Pulmonary artery endothelial cell (primary cell): ENCODE measurements at places on chromosomes 5 and 9. TPM values are rescaled to one million over a fixed set of nuclear protein-coding genes. Genes with fewer than 3 reads are reported as not detected.

- no peak for DNase-seq
These were observed 4.5 kb upstream of the SEMA6A start for GRCh38 chr5:116579144-116579543.

DNA sequence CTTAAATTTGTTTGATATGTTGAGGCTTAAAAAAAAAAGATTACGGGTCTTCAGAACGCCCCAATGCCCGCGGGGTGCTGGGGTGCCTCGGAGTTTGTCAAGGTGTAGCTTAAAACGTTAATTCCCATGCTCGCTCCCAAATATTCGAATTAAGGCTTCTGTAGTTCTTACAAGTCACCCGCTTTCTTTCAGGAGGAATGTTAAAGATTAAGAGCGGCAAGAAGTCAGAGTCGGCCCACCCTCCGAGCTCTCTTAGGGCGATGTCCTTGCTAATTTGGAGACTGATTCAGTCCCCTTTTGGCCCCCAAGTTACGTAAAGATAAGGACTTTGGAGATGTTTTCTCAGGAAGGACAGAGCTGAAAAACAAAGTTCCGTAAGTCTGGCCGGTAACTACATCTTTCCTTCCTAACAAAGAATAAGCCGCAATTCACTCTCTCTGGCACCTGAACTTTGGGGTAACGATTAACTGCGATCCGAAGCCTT lies 746 bp upstream of the NPM1 start:
- DNase-seq, result no peak

DNA sequence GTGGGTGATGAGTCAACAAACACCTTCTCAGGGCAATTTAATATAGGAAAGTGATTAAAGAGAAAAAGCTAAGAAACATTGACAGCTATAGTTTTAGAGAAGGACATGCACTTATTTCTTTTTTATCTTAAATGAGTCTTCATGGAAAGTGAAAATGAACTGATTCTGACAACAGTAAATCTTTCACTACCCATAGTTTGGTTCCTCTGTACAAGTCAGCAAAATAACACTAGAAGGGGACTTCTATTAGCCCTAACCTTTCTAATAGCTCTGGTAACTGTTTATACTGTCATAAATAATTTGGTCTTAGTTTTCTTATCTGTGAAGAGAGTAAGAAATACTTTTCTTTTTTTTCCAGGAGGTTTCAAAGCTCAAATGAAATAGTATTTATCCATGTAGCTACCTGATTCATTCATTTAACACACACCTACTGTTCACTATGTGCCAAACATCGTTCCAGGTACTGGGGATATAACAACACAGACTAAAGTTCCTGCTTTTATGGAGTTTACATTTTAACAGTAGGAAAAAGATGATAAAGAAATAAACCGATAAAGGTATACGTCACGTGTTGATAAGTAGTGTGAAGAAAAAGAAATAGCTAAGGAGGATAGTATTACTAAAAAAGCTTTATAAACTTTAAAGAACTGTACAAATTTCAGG lies 148.2 kb downstream of the PCSK1 start:
- DNase-seq, result no peak

The GFI1B gene
- not detected in 2 replicates for total RNA-seq

DNA sequence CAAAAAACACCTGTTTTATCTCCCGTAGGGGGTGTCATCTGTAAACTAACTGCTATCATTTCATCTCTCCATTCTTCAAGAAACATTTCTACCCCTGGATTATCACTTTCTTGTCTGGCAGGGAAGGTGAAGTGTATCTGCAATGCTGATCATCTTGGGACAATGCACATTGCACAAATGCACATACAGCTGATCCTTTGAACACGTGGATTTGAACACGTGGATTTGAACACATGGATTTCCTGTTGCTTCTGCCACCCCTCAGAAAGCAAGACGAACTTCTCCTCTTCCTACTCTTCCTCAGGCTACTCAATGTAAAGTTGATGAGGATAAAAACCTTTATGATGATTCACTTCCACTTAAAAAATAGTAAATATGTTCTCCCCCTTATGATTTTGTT lies 147.4 kb upstream of the PRLR start:
- no peak for DNase-seq

DNA sequence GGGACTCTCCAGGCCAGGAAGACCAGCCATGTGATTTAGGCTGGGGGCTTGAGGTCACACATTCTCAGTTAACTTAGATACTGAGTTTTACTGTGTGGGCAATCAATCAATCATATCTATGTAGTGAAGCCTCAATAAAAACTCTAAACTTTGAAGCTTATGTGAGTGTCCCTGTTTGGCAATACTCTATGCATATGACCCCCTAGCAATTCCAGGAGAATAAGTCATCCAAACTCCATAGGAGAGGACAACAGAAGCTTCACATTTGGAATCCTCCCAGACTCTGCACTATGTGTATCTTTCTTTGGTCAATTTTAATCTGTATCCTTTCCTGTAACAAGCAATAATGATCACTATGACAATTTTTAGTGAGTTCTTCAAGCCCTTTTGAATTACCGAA lies 216.8 kb upstream of the RGMB start:
- no peak for DNase-seq

DNA sequence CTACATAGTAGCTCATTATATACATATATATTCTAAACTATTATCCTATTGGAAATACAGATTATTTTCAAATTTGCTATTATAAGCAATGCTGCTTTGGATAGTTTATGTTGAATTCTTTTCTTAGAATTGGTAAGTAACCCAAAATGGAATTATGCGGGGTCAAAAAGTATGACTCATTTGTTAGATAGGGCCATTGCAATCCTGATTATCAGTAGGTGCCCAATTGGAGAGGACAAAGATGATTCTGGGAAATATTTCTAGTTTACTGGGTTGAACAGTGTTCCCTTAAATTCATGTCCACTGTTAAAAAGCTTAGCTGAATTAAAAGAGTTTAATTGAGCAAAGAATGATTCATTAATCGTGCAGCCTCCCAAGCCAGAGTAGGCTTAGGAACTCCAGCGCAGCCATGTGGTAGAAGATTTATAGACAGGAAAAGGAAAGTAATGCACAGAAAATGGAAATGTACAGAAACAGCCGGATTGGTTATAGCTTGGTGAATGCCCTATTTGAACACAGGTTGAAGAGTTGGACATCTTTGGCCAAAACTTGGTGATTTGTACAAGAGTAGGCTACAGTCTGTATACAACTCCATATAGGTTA lies 81.8 kb downstream of the GDNF start:
- DNase-seq, result no peak
